ENCODE measurements at places on chromosomes 4 and X. TPM values are rescaled to one million over a fixed set of nuclear protein-coding genes. Genes with fewer than 3 reads are reported as not detected.

GRCh38 chrX:17747692-17748091 is 10.4 kb downstream of the SCML1 start:
- no peak overlapping the region for H3K4me3 ChIP-seq
- H3K27me3 ChIP-seq: no peaks in the 10 kb centered on the region
- H3K4me1 ChIP-seq: no peaks in the 10 kb centered on the region
- DNase-seq: no peak
- H3K36me3 ChIP-seq: no peaks in the 10 kb centered on the region
- H3K27ac ChIP-seq: no peak overlapping the region

- no peak for DNase-seq
- no peaks in the 10 kb centered on the region for H3K36me3 ChIP-seq
- H3K27ac ChIP-seq: peak overlapping the region; percentile 19
- H3K27me3 ChIP-seq: no peaks in the 10 kb centered on the region
- H3K4me3 ChIP-seq: no peak overlapping the region
- H3K4me1 ChIP-seq: peaks cover 37% of the 10 kb centered on the region
Measured at GRCh38 chr4:88804234-88804633, 106.6 kb upstream of the NAP1L5 start.

DNA sequence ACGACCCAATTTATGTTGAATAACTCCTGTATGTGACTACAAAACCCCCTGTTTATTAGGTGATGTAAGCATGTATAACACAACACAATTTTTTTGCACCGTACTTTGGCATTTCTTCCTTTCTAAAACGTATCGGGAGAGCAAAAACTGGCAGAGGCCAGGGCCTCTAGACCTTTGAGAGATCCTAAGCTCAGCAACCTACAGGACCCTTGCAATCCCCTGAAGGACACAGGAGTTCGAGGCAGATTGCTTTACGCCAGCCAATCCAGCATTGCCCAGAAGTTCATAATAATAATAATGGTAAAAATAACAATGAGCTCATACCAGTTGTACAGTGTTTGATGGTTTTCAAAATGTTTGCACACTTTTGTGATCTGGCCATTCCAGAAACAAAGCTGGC is 7.7 kb downstream of the NKX3-2 start:
- no peak overlapping the region for H3K4me3 ChIP-seq
- DNase-seq: no peak
- H3K4me1 ChIP-seq: no peaks in the 10 kb centered on the region
- peaks cover 55% of the 10 kb centered on the region for H3K27me3 ChIP-seq

- no peak overlapping the region for H3K4me3 ChIP-seq
- no peak overlapping the region for H3K27ac ChIP-seq
- no peaks in the 10 kb centered on the region for H3K27me3 ChIP-seq
- H3K36me3 ChIP-seq: peaks cover 16% of the 10 kb centered on the region
- H3K4me1 ChIP-seq: no peaks in the 10 kb centered on the region
- DNase-seq: no peak
Measured at GRCh38 chr4:109472343-109472761, 38.7 kb downstream of the SEC24B start.

Gene NUP62CL
- 0.13 TPM for total RNA-seq

GRCh38 chr4:11605597-11605996 is 176.9 kb upstream of the HS3ST1 start:
- H3K36me3 ChIP-seq: no peaks in the 10 kb centered on the region
- no peak for DNase-seq
- H3K4me1 ChIP-seq: no peaks in the 10 kb centered on the region
- H3K27me3 ChIP-seq: no peaks in the 10 kb centered on the region

GRCh38 chr4:11537846-11538245 is 109.2 kb upstream of the HS3ST1 start:
- H3K27ac ChIP-seq: no peak overlapping the region
- no peaks in the 10 kb centered on the region for H3K36me3 ChIP-seq
- H3K27me3 ChIP-seq: no peaks in the 10 kb centered on the region

DNA sequence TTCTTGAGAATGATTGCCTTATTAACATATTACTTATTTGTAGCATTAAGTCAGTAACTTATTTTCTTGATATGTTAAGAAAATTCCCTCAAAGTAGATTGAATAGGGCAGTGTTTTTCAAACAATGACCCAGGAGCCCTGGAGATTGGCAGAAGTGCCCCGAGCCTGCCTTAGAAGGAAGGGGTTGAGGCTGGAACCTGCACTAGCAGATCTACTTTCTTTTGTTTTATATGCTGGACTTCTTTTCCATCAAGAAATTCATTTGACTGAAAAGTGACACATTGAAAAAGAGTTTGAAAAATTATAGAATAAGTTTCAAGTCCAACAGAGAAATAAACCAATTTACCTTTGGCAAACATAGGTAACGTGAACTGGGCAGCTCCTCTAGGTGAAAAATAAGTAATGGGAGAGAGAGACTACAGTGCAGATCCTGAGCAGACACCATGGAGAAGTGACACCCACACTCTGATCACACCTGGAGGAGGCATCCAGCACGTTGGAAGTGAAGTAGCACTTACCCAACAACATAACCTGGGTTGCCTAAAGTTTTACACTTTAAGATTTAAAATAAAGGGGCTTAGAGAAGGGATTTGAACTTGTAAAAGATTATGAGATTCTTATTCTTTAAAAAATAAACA is 18.6 kb downstream of the ARSJ start:
- H3K27me3 ChIP-seq: no peaks in the 10 kb centered on the region
- H3K4me3 ChIP-seq: no peak overlapping the region
- H3K36me3 ChIP-seq: no peaks in the 10 kb centered on the region
- H3K4me1 ChIP-seq: peaks cover 10% of the 10 kb centered on the region
- DNase-seq: no peak

GRCh38 chrX:21691512-21692018 is 33.4 kb upstream of the KLHL34 start:
- H3K27me3 ChIP-seq: no peaks in the 10 kb centered on the region
- H3K36me3 ChIP-seq: no peaks in the 10 kb centered on the region
- no peak overlapping the region for H3K4me3 ChIP-seq
- no peak overlapping the region for H3K27ac ChIP-seq

DNA sequence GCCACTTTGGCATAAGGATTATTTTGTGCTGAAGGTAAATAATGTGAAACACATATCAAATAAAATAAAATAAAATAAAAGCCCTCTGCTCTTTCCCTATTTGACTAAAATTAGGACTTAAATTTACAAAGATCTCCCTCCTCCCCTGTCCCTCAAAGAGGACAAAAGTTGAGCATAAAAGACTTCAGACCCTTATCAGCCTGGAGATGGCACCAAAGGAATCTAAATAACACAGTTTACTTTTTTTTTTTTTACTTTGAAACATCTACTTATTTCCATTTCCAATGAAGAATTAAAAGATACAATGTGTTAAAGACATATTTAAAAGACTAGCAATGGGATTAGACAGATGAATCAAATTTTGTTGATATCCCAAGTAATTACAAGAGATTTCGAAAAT is 89.7 kb downstream of the EPHA5 start:
- no peak for DNase-seq
- no peak overlapping the region for H3K4me3 ChIP-seq
- no peak overlapping the region for H3K27ac ChIP-seq
- H3K27me3 ChIP-seq: no peaks in the 10 kb centered on the region
- no peaks in the 10 kb centered on the region for H3K36me3 ChIP-seq

Gene TBC1D25
- 7.5 TPM for total RNA-seq

DNA sequence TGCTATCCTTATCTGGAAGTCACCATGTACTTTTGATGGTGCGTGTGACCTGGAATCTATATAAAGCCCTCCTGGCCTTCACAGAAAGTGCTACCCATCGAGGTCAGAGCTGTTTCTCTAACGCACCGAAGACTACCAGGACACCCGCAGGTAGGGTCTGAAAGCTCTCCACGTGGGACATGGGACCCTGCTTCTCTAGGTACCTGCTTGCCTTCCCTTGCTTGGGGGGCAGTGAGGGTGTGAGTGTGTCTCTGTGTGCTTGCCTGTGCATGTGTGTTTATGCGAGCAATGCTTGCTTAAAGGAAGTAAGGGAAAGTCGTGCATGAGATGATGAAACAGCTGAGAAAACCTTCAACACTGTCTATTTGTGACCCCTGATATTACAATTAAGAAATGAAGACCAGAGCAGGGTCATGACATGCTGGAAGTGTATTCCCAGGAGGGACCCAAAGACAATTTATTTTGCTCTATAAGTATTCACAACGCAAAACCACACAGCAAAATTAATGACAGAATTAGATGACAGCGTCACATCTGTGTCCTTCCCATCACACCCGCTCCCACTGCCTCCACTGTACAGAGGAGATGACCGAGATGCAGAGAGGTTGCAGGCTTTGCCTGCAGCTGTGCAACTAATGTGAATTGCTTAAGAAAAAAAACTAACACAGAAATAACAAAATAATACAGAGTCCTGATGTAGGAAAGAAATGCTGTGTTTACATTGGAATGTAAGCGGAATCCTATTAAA is 76.4 kb upstream of the HELT start:
- peaks cover 4% of the 10 kb centered on the region for H3K4me1 ChIP-seq
- H3K27ac ChIP-seq: no peak overlapping the region
- H3K27me3 ChIP-seq: no peaks in the 10 kb centered on the region
- DNase-seq: no peak
- H3K4me3 ChIP-seq: no peak overlapping the region

Gene SORCS2
- total RNA-seq: 6.2 TPM

DNA sequence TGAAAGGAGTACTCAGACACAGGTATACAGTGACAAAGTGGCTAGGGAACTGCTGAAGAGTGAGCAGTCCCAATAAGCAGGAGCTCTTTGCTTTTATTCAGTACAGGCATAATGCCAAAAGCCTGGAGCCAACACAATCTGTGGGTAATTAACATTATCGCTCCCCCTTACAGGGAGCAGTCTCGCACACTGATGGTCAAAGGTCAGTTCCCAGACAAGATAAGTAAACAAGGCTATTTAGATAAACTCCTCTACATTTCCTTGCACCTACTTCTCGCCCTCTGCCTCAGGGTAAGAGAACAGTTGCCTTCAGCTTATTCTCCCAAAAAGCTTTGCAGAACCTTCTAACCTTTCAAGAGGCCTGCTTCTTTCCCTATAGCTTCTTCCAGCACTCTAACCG is 73.9 kb upstream of the TAF9B start:
- H3K27ac ChIP-seq: no peak overlapping the region
- no peaks in the 10 kb centered on the region for H3K36me3 ChIP-seq
- no peaks in the 10 kb centered on the region for H3K4me1 ChIP-seq
- H3K4me3 ChIP-seq: no peak overlapping the region
- no peaks in the 10 kb centered on the region for H3K27me3 ChIP-seq

DNA sequence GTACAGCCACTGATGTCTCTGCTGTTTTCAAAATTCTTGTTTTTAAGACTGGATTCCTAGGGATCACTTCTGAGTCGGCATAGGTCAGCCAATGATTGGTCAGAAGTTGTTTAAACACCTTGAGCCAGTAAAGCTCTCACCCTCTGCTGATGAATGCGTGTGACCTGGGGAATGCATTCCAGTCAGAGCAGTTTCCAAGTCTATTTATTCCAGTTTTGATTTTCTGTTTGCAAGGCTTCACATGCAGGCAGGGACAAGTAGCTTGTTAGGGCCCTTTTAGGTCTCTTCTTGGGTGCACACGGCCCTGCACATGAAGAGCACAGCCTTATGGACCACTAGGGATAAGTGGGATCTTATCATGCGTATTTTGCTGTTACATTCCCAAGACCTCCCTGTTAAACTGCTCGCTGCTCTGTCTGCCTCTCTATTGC is 47.0 kb downstream of the KLHL15 start:
- no peaks in the 10 kb centered on the region for H3K36me3 ChIP-seq
- H3K4me1 ChIP-seq: no peaks in the 10 kb centered on the region
- H3K27me3 ChIP-seq: peaks cover 4% of the 10 kb centered on the region
- H3K27ac ChIP-seq: no peak overlapping the region
- no peak overlapping the region for H3K4me3 ChIP-seq

Gene F8A2
- not detected for total RNA-seq

DNA sequence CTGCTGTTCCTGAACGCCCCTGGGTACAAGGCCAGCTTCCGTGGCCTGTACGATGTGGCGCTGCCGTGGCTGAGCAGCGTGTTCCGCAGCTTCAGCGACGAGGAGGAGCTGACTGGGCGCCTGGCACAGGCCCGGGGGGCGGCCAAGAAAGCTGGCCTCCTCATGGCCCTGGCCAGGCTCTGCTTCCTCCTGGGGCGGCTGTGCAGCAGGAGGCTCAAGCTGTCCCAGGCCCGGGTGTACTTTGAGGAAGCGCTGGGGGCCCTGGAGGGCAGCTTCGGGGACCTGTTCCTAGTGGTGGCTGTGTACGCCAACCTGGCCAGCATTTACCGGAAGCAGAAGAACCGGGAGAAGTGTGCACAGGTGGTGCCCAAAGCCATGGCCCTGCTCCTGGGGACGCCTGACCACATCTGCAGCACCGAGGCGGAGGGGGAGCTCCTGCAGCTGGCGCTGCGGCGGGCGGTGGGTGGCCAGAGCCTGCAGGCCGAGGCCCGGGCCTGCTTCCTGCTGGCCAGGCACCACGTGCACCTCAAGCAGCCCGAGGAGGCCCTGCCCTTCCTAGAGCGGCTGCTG is 28.2 kb downstream of the SH3TC1 start:
- peaks cover 17% of the 10 kb centered on the region for H3K4me1 ChIP-seq
- no peaks in the 10 kb centered on the region for H3K27me3 ChIP-seq
- no peak for DNase-seq

DNA sequence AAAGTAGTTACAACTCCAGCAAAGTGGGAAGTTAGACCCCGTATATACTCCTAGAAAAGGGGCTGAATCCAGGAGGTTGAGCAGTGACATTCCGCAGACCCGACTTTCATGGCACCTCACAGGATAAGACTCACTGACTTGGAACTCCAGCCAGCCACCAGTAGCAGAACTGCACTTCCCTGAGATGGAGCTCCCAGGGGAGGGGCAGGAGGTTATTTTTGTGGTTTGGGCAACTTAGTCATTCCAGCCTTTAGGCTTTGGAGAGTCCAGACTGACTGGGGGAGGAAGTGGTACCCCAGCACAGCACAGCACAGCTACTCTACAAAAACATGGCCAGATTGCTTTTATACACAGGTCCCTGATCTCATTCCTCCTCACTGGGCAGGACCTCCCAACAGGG is 319.1 kb downstream of the PCDH19 start:
- H3K4me3 ChIP-seq: no peak overlapping the region
- H3K36me3 ChIP-seq: no peaks in the 10 kb centered on the region
- no peak overlapping the region for H3K27ac ChIP-seq
- H3K27me3 ChIP-seq: no peaks in the 10 kb centered on the region

DNA sequence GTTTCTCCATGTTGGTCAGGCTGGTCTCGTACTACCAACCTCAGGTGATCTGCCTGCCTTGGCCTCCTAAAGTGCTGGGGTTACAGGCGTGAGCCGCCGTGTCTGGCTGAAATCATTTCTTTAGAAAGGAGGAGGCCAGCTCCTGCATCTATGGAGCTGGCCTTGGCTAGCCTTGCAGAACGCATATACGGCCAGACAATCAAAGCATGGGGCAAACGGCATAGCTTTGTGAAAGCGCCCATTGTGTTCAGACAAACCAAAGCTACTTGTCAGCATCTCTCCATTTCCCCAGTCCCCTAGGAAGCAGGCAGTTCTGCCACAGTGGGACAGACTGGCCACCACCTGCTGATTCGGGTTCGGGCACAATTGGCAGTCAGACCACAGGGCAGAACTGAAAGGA is 48.9 kb upstream of the IQSEC2 start:
- no peak overlapping the region for H3K27ac ChIP-seq
- no peaks in the 10 kb centered on the region for H3K4me1 ChIP-seq
- no peaks in the 10 kb centered on the region for H3K36me3 ChIP-seq
- peaks cover 15% of the 10 kb centered on the region for H3K27me3 ChIP-seq
- H3K4me3 ChIP-seq: no peak overlapping the region
